Stimulated activated CD4-positive, alpha-beta T cell treated with anti-CD3 and anti-CD28 coated beads, Interleukin-12 subunit alpha, Interleukin-12 subunit beta, amount 100 ng/mL, for 48 hours (primary cell): ENCODE measurements at places on chromosomes 12 and 14.
A peak's percentile ranks its signal among the peaks of the same experiment; 100 is the strongest.

DNA sequence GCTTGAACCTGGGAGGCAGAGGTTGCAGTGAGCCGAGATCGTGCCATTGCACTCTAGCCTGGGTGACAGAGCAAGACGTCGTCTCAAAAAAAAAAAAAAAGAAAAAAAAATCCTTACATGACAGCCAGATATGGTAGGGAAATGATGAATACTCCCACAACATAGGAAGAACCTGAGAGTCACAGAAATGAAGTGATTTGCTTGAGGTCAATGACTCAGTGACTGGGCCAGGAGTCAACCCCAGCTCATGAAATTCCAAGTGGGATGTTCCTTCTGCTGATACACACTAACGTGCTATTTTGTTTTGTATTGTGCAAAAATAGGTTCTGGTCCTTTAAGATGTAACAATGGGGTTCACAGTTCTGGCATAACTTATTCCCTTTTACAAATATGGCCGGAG is 9.0 kb downstream of the RHOF start:
- DNase-seq = no peak

- DNase-seq = peak; percentile 31
Measured at GRCh38 chr12:11981121-11981733, 89.5 kb upstream of the BCL2L14 start.

- peak; percentile 50 for DNase-seq
Measured at GRCh38 chr12:51846911-51847642, 1.4 kb downstream of the FIGNL2 start.

DNA sequence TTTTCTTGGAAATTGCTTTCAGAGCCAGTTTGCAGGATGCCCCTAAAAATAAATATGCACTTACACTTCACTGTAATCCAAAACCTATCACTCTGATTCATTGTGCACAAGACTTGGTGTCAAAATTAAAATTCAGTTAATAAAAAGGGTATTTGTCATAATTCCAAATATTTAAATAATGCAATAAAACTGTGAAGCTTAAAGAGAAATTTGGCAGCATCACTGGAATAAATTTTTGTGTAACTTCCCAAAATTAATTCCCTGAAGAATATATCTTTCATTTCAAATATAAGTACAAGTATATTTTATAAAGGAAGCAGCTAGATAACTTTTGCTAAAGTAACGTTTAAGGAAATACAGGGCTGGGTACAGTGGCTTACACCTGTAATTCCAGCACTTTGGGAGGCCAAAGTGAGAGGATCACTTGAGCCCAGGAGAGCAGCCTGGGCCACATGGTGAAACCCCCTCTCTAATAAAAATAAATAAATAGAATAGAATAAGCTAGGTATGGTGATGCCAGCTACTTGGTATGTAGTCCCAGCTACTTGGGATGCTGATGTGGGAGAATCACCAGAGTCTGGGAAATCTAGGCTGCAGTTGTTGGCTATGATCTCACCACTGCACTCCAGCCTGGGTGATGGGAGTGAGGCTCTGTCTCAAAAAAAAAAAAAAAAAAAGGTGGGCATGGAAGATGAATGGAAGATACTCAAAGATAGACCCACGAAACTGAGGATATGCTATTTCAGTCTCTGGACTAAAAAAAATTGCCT is 233.8 kb downstream of the FBXL14 start:
- DNase-seq = no peak

GRCh38 chr12:103422328-103422727 is 73.4 kb downstream of the C12orf42 start:
- DNase-seq = no peak

GRCh38 chr12:66050283-66050576 is 80.3 kb downstream of the LLPH start:
- no peak for DNase-seq

DNA sequence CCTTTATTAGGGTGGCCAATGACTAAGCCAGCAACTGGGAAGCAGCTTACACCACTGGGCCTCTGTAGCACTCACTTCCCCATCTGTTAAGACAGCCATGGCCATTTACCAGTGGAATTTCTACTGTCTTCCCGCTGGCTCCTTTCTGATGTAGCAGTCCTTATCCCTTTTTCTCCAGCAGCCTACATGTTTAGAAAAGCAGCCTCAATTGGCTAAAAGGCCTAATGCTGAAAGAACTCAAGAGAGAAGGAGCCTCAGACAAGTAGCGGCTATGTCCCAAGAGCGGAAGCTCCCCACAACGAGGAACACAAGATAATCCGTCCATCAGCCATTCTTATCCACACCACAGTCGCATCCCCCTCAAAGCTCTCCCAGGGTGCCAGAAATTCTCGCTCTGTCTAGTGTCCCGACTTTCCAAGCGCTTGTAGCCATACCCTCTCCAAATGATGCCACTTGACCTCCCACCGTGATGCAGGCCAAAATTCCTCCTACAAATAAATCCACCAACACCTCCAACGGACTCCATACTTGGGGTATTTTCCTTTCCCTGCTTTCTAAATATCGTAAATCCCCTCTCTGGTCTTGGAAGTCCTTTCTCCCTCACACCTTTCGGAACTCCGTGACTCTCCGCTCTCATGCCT is 624 bp downstream of the M6PR start:
- no peak for DNase-seq

- DNase-seq = no peak
Measured at GRCh38 chr14:78319887-78320635, 149.9 kb downstream of the NRXN3 start.

GRCh38 chr12:131230340-131231031 is 276.8 kb downstream of the ADGRD1 start:
- DNase-seq = no peak

DNA sequence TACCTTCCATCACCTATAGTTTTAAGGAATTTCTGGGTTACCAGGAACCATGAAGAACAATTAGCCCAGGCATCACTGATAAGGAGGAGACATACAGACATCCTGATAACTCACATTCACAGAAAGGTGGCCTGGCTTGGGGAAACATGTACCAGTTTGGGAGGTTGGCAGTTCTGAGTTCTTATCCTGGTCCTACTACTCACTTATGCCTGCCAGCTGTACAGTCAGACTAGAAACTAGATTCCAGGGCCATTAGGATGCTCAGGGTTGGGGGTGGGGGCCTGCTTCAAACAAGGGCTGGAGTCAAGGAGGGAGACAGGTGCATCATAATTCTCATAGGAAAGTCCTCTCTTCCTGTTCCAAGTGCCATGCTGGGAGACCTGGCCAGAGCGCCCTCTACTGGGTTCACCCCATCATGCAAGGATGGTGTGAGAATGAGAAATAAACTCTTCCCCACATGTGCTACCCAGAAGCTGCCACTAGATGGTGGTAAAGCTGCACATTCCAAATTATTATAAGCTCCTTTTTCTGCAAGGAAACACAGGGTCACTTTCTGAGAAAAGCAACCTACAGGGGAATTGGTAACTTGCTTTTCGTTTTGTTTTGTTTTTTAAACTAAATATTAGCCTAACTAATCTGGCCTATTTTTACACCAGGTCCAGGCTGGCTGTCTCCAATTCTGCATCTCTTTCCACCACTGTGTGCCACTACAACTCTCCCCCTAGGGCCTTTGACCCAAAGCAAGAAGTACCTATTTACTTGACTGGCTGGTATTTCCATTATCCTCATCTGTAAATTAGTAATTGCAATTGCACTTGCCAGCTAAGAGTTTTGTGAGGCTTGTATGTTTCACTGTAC is 14.5 kb downstream of the OAS2 start:
- DNase-seq = peak; percentile 48

- no peak for DNase-seq
Measured at GRCh38 chr12:64184216-64184615, 37.9 kb downstream of the KICS2 start.

DNA sequence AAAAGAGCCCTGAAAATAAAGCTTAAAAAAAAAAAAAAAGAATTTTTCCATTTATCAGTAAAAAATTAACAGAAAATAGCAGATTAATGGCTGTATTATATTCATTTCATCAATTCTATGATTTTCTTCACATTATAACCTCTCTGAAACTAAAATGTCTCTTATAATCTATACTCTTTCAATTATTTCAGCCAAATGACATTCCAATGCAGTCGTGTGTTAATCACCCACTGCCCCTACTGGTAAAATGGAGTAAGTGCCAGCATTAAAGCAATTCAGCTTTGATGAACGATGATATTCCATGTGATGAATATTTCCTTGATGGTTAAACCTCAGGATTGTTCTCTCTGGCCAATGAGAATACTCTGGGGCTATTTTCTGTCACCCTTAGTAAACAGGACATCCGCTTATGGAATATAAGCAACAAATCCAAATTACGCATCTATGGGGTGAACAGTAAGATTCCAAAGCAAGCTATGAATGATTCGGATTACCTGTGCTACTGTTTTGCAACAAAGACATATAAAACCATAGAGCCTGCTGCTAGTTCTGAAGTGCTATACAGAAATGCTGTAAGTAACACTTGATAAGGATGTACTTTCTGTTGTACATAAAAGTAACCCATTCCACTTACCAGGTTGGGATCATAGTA is 20.3 kb upstream of the SYCP3 start:
- no peak for DNase-seq

DNA sequence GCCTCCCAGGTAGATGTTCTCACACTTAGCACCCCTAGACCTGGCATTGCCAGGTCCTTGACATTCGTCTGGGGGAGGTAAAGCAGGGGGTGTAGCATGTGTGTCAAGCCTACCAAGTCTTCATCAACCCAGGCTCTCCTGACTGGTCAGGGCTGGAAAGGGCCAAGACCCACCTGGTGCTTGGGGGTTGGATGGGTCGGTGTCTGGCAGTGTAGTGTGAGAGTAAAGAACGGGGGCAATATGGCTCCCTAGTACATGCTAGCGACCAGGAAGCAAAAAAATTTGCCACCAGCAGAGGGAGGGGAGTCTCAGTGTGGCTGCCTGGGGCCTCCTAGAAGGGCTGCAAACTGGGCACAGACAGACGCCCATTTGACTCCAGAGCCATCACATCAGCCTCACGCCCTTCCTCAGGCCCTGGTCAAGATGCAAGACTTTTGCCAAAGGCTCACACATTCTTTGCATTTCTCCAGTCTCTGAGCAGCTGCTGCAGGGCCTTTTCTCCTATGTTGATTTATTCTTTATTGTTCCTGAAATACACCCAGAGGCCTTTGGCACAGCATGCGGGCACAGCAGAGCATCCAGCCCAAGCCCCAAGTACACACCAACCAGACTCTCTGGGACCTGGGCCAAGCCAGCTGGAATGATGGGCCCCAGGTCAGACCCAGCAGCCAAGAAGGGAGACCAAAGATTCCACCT is 38.3 kb upstream of the PNMA1 start:
- DNase-seq = no peak

GRCh38 chr14:65928995-65929394 is 516.5 kb downstream of the FUT8 start:
- DNase-seq = no peak

GRCh38 chr12:108881953-108882352 is 2.1 kb downstream of the DAO start:
- no peak for DNase-seq

- DNase-seq = no peak
Measured at GRCh38 chr12:93738199-93739058, 61.3 kb downstream of the CRADD start.

- no peak for DNase-seq
Measured at GRCh38 chr12:43162138-43162537, 389.9 kb downstream of the ADAMTS20 start.

DNA sequence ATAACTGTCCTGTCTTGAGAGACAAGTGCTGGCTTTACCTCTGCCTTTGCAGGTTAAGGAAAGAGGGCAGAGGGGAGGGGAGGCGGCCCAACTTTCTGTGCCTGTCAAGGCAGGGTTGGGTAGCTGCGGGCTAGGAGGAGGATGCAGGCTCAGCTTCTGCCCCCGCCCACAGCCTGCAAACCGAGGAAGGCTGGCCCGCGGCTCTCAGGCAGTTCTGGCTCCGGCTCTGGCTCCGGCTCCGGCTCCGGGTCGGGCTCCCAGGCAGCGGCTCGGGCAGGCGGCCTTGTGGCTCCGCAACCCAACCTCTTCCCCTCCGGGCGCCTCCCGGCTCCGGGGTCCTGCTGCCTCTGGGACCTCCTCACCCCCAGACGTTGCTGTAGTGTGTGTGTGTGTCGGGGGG is 92.9 kb downstream of the TMEM30B start:
- no peak for DNase-seq

DNA sequence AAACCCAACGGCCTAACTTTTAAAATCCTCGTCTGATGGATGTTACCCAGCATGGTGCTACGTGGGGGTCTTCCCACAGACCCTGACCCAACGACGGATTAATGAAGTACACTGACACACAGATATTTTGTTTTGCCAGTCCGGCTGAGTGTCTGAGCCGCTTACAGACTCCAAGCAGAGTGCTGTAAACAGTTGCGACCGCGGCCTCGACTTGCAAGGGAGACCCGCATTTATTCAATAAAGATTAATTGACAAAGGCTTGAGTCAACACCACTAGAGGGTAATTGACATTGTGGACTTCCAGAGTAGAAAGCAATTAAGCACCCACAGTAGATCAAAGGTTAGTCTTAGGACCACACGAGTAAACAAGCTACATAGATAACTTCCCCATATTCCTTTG is 1042.4 kb downstream of the AACS start:
- DNase-seq = no peak

DNA sequence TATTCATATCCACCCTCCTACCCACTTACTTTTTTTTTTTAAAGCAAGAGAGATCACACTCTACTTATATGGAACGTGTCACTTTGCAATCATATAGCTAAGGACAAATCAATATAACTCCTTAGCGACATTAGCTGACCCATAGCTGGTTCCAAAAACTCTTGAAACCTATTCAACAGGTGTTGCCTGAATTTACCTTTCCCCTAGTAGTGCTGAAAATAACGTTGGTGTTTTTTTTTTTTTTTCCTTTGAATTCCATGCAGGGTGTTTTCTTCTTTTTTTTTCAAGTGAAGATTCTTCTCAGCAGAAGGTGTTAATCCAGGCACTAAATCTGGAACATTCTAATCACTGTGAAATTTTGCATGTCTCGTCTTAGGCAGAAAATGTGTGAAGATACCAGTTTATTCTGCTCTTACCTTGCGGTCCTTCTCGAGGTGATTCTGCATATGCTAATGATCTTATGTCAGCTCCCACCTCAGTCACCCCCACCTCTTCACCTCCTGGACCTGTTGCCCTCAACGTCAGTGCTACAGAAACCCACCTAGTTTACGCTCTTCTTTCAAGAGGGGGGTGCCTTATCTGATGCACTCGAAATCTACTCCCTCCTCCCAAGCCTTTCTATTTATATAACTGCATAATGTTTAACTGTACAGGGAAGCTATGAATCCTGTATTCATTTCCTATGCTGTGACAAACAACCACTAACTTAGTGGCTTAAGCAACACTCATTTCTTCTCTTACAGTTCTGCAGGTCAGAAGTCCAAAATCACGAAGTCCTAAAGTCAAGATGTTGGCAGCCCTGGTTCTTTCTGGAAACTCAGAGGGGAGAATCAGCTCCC is 7.1 kb upstream of the VPS37B start:
- no peak for DNase-seq

- no peak for DNase-seq
Measured at GRCh38 chr12:69555461-69555860, 29.8 kb upstream of the CCT2 start.

- DNase-seq = no peak
Measured at GRCh38 chr12:88854260-88854659, 274.0 kb upstream of the KITLG start.

GRCh38 chr12:66441905-66442559 is 139.7 kb downstream of the HELB start:
- no peak for DNase-seq
